NCI-H2107 (cell line): ENCODE measurements at places on chromosomes 4 and X.

GRCh38 chr4:89371614-89372013 lies 64.0 kb upstream of the GPRIN3 start:
- DNase-seq, result no peak

- DNase-seq, result no peak
Measured at GRCh38 chr4:108529984-108530905, 90.1 kb upstream of the RPL34 start.

DNA sequence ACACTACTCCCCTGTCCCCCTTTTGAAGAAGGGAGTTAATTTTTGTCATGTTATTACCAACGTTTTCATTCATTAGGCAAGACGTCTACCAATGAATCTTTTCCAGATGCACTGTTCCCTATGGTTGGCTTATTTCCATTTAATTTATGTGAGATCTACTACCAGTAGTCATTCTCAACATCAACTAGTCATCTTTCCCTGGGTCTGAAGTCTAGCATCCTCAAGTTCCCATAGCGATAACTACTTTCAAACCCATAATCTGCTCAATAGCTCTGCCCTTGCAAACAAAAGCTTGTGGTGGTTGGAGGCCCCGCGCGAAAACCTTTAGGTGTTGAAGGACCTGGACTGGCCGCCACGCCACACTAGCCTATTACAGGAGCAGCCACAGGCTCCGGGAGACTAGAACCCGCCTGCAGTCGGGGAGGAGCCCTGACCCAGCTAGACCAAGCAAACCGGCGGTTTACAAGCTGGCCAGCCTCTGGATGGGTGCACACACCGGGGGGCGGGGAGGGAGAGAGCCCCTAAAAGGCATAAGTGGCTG lies 746 bp downstream of the PPAT start:
- DNase-seq, result no peak

GRCh38 chrX:134246282-134246681 lies 9.3 kb downstream of the CCDC160 start:
- no peak for DNase-seq

GRCh38 chrX:100296183-100296753 lies 113.8 kb downstream of the PCDH19 start:
- no peak for DNase-seq

GRCh38 chr4:14065406-14065805 lies 437.9 kb upstream of the BOD1L1 start:
- no peak for DNase-seq

GRCh38 chrX:78326401-78326800 lies 1.0 kb downstream of the CYSLTR1 start:
- DNase-seq, result no peak
